ENCODE measurements at places on chromosomes 5 and 9.
A peak's percentile ranks its signal among the peaks of the same experiment; 100 is the strongest.

GRCh38 chr5:59143926-59144333 lies 561.1 kb downstream of the RAB3C start:
- DNase-seq, result no peak

DNA sequence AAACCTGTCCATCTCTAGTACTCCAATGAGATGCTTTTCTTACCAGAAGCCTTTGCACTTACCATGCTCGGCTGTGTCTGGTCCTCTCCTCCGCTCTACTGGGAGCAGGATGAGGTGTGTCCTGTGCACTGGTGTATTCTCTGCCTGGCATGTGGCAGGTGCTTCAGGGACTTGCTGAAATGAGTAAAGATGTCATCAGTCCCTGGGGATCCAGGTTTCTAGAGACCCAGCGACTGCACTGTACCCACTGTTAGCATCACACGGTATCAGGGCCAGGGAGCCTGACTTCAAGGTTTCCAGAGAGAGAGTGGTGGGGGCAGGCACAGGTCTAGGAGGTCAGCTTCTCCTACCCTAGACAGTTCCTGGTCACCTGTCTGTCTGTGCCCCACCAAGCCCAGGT lies 10.5 kb downstream of the PTTG1 start:
- DNase-seq, result no peak

GRCh38 chr9:112699230-112699629 lies 18.7 kb downstream of the INIP start:
- DNase-seq, result no peak

GRCh38 chr9:129054163-129054851 lies 17.9 kb downstream of the MIGA2 start:
- DNase-seq, result no peak

DNA sequence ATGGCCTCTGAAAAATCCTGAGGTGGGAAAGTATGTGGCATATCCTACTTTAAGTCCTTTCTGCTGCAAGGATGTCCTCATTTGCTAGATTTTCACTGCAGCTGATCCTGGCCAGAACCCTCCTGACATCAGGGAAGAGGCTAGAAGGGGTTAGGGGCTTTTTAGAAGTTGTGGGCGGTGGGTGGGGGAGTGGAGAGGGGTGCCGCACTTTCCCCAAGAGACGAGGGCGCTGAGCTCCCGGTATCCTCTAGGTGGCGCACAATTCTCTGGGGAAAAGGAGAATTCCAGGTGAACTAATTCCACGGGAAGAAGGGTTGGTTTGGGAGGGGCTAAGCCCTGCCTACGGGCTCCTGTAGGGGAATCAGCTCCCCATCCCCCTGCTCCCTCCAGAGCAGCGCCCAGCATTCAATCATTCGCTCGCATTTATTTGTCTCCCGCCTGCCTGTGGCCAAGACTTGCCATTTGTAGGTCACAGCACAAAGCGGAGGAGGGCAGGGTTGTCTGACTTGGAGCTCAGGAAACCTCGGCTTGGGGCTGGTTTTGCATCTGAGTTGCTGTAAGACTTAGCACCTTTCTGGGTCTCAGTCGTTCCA lies 42.9 kb upstream of the HAND1 start:
- DNase-seq, result peak; percentile 25

- no peak for DNase-seq
Measured at GRCh38 chr5:76062502-76063041, 20.6 kb upstream of the SV2C start.

DNA sequence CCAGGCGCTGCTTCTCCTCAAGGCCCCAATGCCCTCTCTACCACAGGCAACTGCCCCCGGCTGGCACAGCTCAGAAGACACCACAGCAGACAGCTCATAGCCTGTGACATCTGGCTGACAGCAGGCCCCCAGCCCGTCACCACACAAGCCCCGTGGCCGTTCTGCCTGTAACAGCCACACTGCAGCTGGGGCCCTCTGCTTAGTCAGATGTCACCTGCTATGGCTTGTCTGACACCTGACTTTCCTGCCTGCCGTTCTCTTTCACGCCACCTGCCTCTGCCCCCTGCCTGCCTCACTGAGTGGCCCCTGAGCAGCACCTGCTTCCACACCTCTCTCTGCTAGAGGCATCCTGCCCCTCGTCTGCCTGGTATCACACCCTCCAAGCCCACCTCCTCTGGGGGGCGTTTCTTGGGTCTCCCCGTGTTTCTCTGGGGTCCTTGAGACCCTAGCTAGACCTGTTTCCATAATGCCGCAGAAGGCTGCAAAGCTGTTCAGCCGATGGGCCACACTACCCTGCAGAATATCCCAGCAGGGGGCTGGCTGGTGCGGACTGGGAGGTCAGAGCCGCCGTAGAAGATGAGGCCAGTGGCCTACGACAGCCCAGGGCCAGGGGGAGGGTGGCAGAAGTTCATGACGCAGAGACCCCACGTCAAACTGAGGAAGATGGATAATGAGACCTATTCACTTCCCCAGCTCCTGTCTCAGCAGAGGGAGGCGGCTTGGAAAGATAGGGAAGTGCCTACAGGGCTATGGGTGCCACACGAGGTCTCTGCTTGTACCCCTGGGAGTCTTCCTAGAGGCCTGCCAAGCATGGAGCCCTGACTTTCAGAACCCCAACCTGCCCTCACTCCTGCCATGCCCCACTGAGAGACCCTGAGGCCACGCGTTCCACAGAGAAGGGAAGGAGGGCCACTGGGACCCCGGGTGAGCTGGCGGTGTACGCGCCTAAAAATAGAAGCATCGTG lies 95.1 kb downstream of the ZNF354C start:
- no peak for DNase-seq
